ELR (cell line): ENCODE measurements at places on chromosomes 12 and 14.

DNA sequence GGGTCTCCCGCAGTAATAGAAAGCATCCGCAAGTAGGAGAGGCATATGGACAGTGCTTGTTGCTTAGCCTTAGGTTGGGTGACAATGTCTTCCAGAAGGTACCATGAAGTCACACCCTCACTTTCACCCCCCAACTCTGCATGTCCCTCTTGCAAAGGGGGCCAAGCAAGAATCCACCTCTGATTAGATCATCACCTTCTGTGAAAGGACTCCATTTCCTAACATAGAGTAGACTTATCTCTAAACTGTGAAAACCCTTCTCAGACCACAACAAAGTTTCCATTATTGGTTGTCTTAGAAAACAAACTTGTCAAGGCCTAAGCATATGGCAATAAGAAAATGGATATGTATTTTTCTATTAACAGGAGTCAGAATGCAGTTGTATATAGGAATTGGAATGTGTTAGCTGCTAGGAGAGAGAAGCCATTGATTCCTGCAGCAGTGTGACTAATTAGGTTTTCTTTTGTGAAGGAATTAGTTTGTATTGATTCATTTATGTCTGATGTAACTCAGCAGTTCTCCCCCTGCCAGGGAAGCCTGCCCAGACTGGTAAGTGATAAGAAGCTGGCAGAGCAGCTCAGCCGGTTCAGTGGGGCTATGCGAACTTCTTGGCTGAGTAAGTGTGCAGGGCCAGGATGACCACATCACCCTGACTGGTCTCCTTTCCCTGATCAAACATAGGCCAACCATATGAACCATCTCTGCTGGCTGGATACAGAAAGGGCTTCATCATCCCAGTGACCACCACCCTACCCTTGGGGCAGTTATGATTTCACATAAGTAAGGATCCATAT is 107.3 kb upstream of the CCDC196 start:
- no peak for DNase-seq

GRCh38 chr12:131783915-131784541 is 44.2 kb upstream of the MMP17 start:
- peak; percentile 90 for DNase-seq

GRCh38 chr12:10720974-10721650 is 2.0 kb downstream of the YBX3 start:
- DNase-seq: peak; percentile 15

DNA sequence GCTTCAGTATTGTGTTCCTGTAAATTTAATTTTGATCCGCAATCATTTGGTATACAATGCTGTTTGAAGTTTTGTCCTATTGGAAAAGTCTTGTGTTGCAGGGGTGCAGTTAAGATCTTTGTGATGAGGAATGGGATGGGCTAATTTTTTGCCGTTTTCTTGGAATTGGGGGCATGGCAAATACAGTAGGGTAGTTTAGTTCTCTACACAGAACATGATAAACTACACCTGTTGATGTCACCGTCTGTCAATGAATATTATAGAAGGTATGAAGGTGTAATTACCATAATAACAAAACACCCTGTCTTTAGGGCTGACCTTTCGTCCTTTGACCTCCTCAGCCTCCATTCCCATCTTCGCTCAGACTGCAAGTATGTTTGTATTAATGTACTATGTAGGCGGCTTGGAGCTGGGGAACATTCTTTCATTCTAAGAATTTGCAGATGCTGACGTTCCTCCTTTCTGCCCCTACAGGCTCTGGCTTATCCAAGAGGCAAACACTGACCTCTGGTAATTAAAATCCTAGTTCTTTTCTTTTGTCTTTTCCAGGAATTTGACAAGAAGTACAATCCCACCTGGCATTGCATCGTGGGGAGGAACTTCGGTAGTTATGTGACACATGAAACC is 1.7 kb downstream of the DYNLL1 start:
- no peak for DNase-seq

- DNase-seq: no peak
These were observed 188.4 kb downstream of the PAH start for GRCh38 chr12:102728506-102729242.

DNA sequence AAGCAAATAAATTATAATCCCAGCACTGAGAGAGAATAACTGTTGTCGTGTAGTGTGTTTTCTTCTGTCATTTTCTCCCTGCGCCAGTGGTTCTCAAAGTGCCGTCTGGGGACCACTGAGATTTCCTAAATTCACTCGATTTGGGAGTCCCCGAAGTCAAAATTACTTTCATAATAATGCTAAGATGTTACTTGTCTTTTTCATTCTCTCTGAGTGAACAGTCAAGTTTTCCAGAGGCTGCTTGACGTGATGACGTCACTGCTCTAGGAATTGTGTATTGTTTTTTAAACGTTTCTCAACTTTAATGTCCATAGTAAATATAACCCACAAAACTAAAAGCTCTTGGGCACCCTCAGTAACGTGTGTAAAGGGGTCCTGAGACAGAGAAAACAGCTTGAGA is 796 bp upstream of the POP5 start:
- DNase-seq: peak; percentile 17

GRCh38 chr14:78363008-78363407 is 192.8 kb downstream of the NRXN3 start:
- DNase-seq: no peak

DNA sequence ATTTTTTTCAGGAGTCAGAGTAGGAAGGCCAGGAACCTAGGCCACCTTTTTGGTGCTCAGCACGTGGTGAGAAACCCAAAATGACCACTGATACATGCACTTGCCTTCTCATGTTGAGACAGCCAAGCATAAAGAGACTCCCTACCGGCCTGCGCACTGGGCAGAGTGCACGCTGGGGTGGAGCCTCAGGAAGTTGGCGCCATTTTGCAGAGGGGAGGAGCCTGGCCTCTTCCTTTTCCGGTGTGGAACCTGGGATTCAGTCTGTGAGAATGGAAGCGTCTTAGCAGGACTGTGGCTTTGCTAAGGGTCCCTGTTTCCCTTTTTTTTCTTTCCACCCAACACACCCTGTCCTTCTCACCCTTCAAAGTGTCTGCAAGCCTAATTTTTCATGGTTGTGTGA is 62.9 kb upstream of the RTRAF start:
- no peak for DNase-seq

DNA sequence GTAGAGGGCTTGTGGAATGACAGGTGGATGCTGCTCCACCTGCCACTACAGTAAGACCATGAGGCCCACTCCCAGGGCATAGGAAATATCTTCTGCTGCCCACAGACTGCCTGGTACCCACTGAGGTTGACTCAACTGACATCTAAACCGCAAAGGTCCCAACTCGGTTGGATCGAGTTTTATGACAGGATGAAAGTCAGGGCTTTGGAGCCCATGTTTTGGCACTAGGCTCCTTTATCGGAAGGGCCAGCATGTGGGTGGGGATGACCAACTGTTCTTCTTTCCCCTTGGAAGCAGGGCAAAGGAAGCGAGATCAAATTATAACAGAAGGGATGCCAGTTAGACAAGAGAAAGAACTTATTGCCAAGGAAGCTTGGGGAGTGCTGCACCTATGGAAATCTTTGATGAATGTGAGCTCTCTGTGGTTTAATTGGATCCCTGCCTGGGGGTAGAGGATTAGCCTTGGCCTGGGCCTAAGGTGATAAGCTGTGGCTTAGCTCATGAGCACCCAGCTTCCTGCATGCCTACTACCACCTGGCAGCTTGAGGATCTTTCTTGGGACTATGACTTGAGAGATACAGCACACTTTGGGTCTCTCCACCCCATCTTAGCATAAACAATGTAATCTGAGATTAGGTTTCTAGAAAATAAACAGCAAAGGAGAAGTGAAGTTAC is 121.8 kb downstream of the KCNA5 start:
- no peak for DNase-seq

DNA sequence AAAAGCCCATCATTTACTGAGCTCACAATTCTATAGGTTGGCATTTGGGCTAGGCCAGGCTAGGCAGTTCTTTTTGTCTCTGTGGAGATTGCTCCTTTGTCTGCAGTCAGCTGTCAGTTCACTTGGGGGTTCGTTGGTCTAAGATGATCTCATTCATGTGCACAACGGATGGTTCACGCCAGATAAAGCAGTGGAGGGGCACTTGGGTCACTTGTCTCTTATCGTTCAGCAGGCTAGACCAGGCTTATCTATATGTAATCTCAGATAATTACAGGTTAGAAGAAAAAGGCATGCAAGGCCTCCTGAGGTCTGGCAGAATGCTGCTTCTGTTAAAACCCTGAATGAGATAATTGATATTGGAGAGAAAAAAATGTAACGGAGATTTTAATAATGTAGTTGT is 119.0 kb upstream of the ATP2B1 start:
- no peak for DNase-seq

GRCh38 chr12:7433276-7433822 is 10.6 kb downstream of the CD163L1 start:
- peak; percentile 95 for DNase-seq

- no peak for DNase-seq
These were observed 28.1 kb upstream of the ADGRD1 start for GRCh38 chr12:130925666-130926015.

GRCh38 chr12:63766498-63766897 is 13.2 kb upstream of the RXYLT1 start:
- peak; percentile 26 for DNase-seq

GRCh38 chr14:87879389-87879788 is 113.6 kb downstream of the GALC start:
- no peak for DNase-seq

DNA sequence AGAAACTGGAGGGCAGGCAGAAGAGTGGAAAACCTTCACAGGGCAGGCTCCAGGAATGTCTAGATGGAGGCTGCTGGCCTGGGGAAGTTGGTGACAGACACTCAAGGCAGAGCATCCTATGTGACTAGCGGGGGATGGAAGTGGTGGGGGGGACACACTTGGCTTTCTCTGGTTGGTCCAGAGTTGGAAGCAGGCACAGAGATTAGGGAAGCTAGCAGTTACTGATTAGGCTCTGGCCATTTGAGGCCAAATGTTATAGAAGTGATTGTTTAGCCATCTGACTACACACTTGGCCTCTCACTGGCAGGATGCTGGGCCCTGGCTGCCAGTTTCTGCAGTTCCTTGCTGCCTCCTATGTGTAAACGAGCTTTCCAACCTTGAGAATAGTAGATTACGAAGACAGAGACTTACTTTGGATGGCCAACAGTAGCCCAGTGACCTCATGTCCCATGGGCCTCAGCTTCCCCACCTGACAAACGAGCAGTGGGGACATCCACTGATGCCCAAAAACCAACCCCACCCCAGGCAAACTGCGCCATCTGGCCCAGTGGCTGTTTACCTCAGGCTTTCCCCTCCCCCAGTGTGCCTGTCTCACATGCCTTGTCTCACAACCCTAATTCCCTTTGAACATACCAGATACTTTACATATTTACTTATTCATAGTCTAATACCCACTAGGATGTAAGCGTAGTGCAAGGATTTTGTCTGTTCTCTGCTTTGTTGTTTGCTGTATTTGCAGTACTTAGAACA is 102.7 kb downstream of the PAPLN start:
- no peak for DNase-seq

DNA sequence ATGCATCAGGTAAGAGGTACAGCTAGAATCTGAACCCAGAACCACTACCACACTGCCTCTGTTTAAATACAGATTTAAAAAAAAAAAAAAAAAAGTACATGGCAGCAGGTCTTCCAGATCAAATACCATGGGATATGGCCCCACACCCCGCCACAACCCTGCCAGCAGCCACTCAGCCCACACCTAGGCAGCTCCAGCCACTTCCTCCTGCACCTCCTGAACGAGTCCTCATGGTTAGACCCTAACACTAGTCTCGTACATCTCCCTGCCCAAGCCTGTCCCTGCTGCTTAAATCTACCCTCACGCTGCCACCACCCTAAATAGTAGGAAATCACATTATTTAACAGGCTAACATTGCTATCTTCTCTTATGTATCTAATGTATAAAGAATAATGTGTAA is 12.6 kb downstream of the SETD3 start:
- no peak for DNase-seq

- no peak for DNase-seq
These were observed 10.9 kb upstream of the C14orf180 start for GRCh38 chr14:104568620-104569019.
